ENCODE measurements at places on chromosomes 1 and 21. TPM values are rescaled to one million over a fixed set of nuclear protein-coding genes. Genes with fewer than 3 reads are reported as not detected.

GRCh38 chr1:62891956-62892562, 108.1 kb downstream of the ATG4C start:
- DNase-seq: no peak

DNA sequence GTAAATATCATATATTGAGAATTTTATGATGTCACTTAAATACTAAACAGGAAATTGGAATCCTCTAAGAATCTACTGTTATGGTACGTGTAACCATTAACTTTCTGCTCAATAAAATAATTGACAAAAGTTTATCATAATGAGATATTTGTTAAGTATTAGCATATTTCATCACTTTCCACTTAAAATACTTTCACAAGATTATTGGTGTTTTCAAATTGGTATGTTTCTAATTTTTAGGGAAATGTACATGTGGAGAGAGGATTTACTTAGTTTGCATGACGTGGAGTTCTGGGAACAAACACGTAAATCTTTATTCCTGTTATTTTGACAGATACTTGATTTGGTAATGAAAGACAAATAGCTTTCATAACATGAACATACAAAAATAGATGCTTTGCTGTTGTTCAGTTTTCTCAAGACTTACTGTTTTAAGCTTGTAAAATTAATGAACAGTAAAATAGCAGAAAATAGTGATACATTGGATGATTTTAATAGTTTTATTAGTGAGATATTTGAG, 1.6 kb downstream of the SRSF11 start:
- DNase-seq: no peak

CR1L gene
- not detected for total RNA-seq

- peak; percentile 64 for DNase-seq
Measured at GRCh38 chr1:116951200-116951935, 41.7 kb downstream of the PTGFRN start.

DNA sequence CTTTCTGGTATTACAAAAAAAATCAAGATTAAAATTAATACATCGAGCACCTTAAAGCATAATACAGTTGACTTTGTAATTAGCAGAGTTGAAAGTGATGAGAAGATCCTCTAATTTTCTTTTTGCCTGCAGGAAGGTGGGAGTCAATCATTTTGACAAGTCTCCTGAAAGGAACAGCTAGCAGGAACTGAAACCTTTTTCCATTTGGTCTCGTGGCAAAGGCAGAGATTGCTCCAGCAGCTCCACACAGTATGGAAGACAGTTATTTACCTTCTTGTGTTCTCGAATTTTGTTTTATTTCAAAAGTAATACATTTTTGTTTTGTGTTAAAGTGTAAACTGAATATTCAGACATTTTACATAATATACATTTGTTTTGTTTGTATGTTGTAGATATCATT, 7.7 kb downstream of the S100PBP start:
- no peak for DNase-seq

DNA sequence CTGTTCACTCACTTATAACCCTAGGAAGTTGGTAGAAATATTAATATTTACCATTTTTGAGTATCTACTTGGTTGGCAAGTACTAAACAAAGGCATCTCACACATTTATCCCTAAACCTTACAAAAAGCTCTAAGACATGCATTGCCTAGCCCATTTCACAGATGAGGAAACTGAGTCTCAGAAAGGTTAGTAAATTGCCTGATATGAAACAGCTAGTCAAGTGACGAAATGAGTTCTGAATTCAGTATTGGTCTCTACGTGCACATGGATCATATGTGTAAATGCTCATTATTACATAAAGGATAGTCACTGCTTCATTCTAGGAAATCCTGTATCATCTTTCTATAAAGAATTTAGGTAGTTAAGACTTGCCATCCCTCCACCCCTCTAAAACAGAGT, 105.1 kb downstream of the BARHL2 start:
- no peak for DNase-seq

DNA sequence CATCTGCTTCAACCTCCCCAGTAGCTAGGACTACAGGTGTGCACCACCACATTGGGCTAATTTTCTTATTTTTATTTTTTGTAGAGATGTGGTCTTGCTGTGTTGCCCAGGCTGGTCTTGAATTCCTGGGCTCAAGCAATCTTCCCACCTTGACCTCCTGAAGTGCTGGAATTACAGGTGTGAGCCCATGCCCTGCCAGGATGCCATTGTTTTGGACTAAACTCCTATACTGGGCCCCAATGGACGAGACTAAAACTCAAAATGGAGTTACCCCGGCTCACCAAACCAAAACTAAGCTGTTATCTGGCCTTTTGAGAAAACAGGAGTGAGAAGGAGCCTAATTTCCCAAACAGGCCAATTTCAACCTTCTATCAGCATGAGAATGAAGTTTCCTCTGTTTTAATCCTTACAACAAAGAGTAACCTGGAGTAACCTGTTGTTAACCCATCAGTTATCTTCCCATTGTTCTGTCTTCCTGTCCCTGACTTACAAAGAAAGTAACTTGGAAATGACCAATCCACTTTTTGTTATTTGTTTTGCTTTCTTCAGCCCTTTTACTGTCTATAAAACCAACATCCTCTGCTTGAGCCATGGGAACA, 29.6 kb downstream of the DMRTA2 start:
- DNase-seq: no peak

GRCh38 chr1:4121834-4122512, 221.9 kb upstream of the C1orf174 start:
- DNase-seq: no peak

GRCh38 chr1:166907763-166908162, 31.7 kb upstream of the TADA1 start:
- DNase-seq: no peak

THEM5 gene
- total RNA-seq: not detected

GCSAML gene
- not detected for total RNA-seq

- DNase-seq: no peak
Measured at GRCh38 chr1:239260842-239261241, 125.5 kb upstream of the CHRM3 start.

LMOD1 gene
- total RNA-seq: 0.17 TPM

GRCh38 chr21:14869984-14870852, 194.6 kb downstream of the NRIP1 start:
- no peak for DNase-seq

DNA sequence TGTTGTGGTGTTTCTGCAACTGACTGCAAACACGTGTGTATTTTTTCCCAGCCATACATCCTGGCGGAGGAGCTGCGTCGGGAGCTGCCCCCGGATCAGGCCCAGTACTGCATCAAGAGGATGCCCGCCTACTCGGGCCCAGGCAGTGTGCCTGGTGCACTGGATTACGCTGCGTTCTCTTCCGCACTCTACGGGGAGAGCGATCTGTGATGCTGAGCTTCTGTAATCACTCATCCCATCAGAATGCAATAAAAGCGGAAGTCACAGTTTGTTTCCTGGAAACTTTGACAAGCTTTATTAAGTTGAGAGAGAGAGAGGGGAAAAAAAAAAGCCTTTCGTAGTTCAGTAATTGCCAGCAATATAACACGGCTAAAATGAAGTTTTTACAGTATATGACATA, 32.7 kb upstream of the MTR start:
- no peak for DNase-seq

C1orf94 gene
- total RNA-seq: not detected

CRYBG2 gene
- 7.1 TPM for total RNA-seq

DAB1 gene
- total RNA-seq: not detected

GRCh38 chr1:94119796-94120569, 965 bp downstream of the ABCA4 start:
- DNase-seq: peak; percentile 89

- DNase-seq: no peak
Measured at GRCh38 chr1:234199476-234200127, 173.7 kb upstream of the COA6 start.

CLEC20A gene
- total RNA-seq: not detected

FCMR gene
- total RNA-seq: 0.05 TPM

- DNase-seq: peak; percentile 44
Measured at GRCh38 chr1:243917177-243917862, 67.3 kb upstream of the AKT3 start.

GRCh38 chr1:43241413-43241836, 28.4 kb upstream of the TMEM125 start:
- peak; percentile 77 for DNase-seq

DNA sequence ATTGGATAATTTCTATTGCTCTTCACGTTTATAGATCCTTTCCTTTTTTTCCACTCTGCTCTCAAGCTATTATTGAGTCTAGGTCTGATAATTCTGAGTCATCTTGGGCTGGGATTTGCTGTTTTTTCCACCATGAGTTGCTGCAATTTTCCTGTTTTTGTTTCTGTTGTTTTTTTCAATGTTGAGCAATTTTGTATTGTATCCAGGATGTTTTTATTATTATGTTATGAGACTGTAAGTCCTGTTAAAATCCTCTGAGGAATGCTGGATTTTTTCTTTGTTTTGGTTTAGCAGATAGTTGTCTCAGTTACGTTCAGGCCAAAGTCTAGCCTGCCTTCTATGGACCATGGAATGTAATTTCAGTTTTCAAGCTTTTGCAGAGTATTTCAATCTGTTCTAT, 13.0 kb upstream of the SLC35A3 start:
- peak; percentile 19 for DNase-seq

PPM1J gene
- total RNA-seq: 2.5 TPM

GRCh38 chr1:51147394-51147793, 45.4 kb downstream of the C1orf185 start:
- no peak for DNase-seq

- no peak for DNase-seq
Measured at GRCh38 chr1:209876078-209876800, 48.5 kb downstream of the UTP25 start.

DNA sequence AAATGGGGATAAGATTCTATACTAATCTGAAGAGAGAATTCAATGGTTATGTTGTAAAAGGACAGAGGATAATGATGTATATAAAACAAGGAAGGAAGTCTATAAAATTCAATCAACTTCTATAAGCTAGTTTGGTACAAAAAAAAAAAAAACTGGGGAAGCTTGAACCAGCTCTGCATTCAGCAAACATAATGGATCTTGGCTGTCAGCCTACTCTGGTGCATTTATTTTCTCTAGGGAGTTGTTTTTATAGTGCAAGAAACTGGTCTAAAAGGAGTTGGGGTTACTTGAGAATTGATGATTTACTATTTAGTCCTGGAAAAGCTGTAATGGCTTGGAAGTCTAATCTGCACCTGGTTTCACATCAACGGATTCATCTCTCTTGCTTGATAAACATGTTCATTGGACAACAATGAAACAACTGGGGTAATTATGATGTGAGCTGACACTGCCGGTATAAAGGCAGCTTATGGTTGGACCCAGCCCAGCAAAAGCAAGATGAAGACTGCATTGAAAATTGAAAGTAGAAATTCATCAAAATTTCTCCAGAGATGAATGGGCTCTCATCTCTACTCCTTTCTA, 199.4 kb upstream of the NRIP1 start:
- DNase-seq: peak; percentile 56

- no peak for DNase-seq
Measured at GRCh38 chr1:229227298-229227919, 43.5 kb upstream of the RAB4A start.

- DNase-seq: no peak
Measured at GRCh38 chr1:16212251-16212961, at the start of gene ARHGEF19. ARHGEF19 (minus strand) TSS chr1:16212652; CDS start chr1:16209054, 3,598 bp downstream.

- DNase-seq: no peak
Measured at GRCh38 chr1:238964631-238965030, 421.7 kb upstream of the CHRM3 start.

DNA sequence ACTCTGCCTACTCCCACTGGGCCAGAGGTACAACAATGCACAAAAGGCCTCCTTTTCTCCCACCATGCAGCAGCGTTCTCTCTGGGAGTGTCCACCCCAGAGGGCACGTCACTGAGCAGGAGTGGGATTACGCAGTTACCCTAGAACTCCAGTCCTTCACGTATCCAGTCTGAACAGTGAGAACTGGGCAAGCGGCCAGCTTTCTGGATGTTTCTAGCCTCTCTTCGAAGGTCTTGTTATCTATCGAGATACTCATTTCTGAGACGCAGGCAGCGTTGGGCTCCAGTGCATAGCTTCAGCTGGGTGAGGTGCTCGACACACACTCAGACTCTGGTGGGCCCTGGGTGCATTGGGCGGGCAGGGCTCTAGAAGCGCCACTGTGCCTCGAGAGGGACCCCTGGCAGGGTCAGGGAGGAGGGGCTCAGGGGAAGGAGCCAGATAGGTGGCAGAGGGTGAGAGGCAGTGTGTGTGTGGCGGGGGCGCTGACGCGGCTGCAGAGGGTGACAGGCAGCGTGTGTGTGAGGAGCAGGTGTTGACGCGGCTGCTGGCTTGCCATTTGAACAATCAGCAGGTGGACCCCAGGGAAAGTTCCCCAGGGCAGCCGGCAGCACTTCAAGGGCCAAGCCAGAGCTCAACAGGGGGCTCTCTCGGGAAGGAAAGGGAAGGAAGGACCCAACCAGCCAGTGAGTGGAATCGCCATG, 27.9 kb downstream of the PRDM15 start:
- no peak for DNase-seq

CFHR3 gene
- total RNA-seq: not detected

- no peak for DNase-seq
Measured at GRCh38 chr1:172818841-172819527, 160.1 kb downstream of the FASLG start.

ALG14 gene
- 1.5 TPM for total RNA-seq

GRCh38 chr1:179077396-179077795, 4.5 kb upstream of the TOR3A start:
- peak; percentile 35 for DNase-seq

DNA sequence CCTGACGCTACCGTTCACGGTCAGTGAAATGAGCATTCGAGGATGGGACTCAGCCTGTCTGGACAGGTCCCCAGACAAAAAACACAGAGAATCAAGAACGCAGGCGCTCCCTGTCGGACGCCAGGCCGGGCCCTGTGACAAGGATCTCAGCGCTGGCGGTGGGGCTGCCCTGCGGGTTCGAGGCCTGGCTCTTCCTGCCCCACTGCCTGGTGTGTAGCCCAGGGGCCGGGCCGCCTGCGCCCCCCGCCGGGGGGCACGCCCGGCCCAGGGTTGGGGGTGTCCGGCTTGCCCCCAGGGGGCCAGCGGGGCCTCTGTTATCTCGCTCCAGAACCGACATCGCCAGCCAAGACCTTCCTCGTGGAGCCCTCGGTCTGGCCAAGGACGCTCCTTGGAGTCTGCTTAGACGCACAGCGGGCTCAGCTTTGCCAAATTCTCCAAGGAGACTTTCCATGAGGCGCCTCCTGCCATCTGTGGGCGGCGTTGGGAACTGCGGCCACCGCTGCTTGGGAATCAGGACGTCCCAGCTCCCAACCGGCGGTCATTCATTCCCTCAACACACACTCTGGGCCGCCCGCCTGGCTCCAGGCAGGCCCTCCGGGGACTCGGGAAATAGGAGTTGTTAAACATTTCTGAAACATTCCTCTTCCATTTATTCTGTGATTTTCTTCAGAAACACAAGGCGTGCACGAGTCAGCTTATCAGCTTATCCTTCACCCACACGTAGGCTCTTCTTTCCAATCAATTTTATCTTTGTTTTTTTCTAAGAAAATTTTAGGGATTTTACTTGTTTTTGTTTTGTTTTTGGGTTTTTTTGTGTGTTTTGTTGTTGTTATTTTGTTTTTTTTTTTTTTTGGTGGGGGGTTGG, 11.3 kb upstream of the RIPK4 start:
- peak; percentile 73 for DNase-seq

DNA sequence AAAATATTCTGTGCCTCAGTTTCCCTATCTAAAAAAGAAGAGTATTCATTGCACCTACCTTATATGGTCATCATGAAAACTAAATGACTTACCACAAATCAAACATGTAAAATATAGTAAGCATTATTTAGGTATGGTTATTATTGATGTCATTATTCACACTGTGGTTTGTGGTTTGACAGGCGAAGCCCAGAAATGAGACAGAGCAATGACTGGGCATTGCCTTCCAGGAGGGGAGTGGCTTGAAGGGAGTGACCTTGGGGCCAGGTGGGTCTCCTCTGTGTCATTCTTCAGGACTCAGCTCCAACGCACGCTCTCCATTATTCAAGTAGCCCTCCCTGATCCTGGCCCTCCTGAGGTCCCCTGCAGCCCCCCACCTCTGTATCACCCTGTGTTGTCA, 133.7 kb downstream of the DMRTA2 start:
- DNase-seq: no peak
